Neural crest cell (in vitro differentiated cells): ENCODE measurements at places on chromosomes 5 and 9. TPM values are rescaled to one million over a fixed set of nuclear protein-coding genes. Genes with fewer than 3 reads are reported as not detected.

DNA sequence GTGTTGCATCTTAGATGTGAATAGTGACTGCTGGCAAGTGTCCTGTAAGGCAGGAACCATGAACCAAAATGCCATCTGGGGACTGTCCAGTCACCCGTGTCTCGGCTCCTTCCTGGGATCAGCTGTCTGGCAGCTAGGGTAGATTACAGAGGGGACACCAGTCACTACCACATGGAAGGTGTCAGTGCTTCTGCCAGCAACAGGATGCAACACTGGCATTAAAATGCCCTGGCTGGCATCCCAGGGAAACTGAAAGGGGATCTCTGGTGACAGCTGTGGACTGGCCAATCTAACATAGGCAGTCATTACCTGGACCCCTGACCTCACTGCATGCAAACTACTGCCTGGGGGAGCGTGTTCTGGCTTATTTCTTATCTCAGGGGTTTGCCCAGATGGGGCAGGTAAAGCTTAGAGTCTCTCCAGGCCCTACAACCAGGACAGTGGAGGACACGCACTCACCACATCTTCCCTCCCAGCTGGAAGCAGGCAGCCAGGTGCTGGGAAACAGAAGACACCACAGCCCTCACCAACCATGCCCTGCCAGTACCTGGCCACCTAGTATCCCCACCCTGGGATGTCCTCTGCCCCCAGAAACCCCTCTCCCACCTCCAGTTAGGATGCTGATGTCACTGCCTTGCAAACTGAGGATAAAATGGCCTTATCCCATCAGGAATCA is 83.8 kb downstream of the SEMA4D start:
- no peak overlapping the region for H3K4me3 ChIP-seq
- H3K4me1 ChIP-seq = peaks cover 22% of the 10 kb centered on the region
- H3K27me3 ChIP-seq = peaks cover 94% of the 10 kb centered on the region
- peaks cover 13% of the 10 kb centered on the region for H3K36me3 ChIP-seq

- H3K4me1 ChIP-seq = peaks cover 18% of the 10 kb centered on the region
- no peak for DNase-seq
- peaks cover 17% of the 10 kb centered on the region for H3K36me3 ChIP-seq
- peak overlapping the region; percentile 7 for H3K27ac ChIP-seq
- no peak overlapping the region for H3K4me3 ChIP-seq
- H3K27me3 ChIP-seq = no peaks in the 10 kb centered on the region
Observed at GRCh38 chr9:105930011-105930627, 235.8 kb downstream of the TMEM38B start.

Gene PCDHGA5
- 0.32 and 0.51 TPM in 2 replicates for total RNA-seq

Gene PCDHGB2
- total RNA-seq = 1.3 and 1.5 TPM in 2 replicates

Gene SPATA31D4
- not detected in 2 replicates for total RNA-seq

Gene LCN9
- total RNA-seq = 0.30 and 0.66 TPM in 2 replicates

GRCh38 chr5:127959152-127959764 is 124.3 kb upstream of the SLC12A2 start:
- no peaks in the 10 kb centered on the region for H3K27me3 ChIP-seq
- H3K4me1 ChIP-seq = peaks cover 42% of the 10 kb centered on the region
- H3K4me3 ChIP-seq = no peak overlapping the region
- peaks cover 9% of the 10 kb centered on the region for H3K36me3 ChIP-seq
- no peak overlapping the region for H3K27ac ChIP-seq

Gene IL9
- not detected in 2 replicates for total RNA-seq
